ENCODE measurements at places on chromosomes 6 and 20.

DNA sequence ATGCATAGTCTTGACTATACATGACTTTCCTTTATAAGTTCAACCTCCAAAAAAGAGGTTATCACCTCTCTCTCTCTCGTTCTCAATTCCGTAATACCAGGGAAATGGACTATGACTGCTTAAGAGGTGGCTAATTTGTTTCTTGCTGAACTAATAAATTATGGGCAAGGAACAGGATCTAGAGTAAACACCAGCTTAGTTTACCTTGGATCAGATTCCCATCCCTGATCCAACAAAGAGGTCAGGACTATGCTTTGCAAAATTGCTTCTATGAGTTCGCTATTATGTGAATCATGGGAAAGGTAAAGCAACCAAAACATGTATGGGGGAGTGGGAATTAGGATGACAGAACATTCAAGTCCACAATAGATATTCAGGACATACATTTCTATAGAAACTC lies 630.7 kb downstream of the HACE1 start:
- no peak for DNase-seq

GRCh38 chr6:150878347-150879213 lies 13.1 kb downstream of the MTHFD1L start:
- DNase-seq, result no peak

DNA sequence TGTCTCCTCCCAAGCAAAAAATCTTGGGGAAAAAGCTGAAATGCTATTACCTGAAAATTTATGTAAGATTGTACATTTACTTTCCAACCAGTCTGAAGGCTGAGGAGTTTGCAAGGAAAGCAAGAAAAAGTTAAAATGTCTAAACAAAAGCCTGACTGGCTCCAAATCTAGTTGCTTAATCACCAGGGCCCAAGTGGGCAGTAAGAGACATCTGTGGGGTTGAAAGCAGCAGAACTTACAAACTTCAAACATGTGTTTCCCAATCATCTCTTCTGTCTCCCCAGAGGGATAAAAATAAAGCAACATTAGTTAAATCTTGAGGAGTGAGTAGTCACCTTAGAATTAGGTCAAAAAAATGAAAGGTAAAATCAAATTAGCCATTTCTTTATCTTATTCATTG lies 98.6 kb downstream of the OGFRL1 start:
- DNase-seq, result no peak

DNA sequence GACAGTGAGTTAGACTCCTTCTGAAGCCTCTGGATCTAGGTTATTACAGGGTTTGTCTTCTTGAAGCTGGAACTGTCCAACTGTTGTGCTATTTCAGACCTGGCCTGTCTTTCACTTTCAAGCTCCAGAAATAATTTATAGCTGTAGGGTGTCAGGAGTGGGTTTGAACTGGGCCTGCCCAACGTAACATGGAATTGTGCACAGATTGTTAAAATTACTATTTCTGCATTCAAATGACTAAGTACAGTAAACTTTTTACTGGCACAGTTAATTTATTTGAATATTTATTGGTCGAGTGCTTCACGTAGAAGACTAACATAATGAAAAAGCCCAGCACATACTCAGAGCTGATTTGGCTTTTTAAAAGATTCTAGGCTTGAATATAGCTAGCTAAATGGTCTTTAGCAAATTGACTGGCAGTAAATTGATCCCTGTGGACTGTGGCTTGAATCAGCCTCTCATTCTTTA lies 74.3 kb downstream of the ARID1B start:
- no peak for DNase-seq

Data from RCC 7860 (cell line).